T-helper 22 cell (primary cell): ENCODE measurements at places on chromosomes 1 and 21.

DNA sequence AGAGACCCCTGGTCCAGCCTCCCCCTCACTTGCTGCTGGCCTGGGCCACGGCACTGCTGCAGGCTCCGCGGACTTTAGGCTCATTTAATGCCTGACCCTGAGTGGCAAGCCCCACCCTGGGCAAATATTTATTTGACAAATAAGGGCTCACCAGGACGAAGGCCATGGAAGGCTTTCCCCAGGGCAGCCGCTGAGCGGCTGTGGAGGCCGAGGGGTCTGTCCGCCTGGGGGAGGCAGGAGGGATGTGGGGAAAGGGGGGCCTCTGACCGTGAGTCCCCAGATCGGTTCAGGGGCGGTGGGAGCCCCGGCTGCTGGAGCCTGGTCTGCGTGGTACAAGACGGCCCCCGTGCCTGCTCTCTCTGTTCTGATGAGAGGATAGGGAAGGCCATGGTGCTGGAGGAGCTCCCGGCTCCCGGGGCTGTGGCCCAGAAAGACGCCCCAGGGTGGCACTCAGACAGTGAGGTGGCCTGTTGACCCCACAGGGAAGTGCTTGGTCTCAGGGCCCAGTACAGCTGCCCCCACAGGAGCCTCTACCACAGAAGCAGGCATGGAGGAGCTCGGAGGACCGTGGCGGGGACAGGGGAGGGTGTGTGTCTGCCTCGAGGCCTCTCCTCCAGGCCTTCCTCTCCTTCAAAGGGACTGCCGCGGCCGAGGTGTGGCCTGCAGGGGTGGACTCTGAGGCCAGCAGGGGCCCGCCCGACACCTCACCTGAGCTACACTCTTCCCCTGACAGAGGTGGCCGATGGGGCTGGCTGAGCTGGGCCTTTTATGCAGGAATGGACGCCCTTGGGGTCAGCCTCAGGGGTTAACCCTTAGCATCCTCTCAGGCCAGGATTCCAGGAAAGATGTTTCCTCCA, 9.1 kb upstream of the C1orf159 start:
- no peak for DNase-seq

DNA sequence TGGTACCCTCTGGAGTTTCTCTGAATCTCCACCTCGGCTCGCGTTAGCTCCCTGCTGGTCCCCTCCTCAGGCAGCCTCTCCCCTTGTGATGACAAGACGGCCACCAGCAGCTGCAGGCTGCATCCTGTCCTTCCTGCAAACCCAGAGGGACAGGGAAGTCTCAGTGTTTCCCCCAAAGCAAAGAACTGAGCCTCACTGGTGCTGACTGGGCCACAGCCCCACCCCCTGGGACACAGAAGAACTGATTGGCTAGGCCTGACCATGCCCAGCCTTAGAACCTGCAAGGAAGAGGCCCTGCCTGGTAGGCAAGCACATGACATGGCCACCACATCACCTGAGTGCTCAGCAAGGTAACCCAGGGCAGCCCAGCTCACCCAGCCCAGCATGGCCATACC, 34.6 kb downstream of the TMEM51 start:
- no peak for DNase-seq

DNA sequence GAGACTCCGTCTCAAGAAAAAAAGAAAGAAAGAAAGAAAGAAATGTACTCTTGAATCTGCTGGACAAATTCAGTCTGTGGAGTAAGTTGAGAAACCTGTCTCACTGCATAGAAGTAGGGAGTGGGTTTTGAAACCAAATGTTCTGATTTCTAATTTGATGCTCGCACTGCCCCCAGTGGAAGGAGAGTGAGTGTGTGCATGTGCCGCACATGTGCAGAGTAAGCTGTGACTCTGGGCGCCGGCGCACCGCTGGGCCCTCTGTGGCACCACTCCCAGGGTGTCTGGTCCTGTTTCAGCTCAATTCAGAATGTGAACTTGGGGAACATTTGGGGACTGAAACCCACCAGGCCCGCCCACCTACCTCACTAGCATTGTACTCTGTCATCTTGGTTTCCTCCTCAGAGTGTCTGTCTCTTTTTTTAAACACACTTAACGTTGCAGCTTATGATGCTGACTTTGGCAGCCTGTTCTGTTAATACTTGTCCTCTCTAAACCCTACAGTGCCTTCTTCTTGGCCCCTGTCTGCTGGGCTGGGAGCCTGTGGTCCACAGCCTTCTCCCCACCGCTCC, 104.6 kb downstream of the CACNA1E start:
- DNase-seq, result no peak

GRCh38 chr1:226593541-226593940, 45.0 kb downstream of the STUM start:
- DNase-seq, result no peak

DNA sequence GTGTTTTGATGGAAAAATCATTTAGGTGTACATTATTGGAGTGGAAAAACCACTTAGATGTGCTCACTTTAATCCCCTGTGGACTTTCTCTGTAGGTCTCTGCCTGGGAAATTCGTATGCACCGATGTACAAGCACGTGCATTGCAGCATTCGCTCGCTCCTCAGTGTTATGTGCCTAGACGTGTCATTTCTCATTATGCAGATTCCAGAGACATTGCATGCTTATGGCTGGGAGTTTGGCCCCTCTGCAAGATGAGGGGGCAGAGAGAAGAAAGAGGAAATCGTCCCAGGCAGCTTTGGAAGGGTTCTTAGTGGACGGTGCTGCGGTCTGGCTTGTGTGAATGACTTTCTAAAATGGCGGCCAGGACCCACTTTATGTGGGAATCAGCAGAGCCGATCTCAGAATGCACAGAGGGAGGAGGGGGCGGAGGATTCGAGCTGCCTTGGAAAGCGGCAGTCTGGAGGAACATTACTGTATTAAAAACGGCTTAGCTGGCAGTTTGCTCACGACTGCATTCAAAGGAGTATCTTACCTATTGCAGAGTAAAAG, 2.3 kb downstream of the SPEN start:
- DNase-seq, result no peak

DNA sequence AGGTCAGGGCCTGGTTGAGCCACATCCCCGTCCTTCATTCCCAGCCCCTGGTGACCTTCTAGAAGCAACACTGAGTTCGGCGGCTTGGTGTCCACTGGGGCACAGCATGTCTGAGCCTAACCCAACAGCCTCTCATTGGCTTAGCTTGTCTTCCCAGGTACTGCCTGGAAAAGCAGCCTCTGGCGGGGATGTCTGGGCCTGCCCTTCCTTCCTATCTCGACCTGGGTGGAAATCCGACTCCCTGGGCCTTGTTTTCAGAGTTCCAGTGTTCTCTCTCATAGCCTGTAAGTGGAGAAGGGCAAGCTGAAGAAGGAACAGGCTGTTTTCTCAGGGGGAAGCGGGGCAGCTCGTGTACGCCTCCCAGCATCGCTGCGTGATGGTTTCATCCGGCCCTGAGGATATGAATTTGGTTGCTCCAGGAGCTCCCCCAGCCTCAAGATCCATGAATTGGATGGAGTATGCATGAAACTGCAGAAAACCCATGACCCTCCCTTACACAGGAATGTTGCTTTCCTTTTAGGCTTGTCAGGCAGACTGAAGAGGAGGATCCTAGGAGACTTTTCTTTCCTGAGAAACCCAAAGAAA, 116.5 kb upstream of the IRF2BP2 start:
- no peak for DNase-seq
